Activated CD4-positive, CD25-positive, alpha-beta regulatory T cell treated with anti-CD3 and anti-CD28 coated beads, Interleukin-2, amount 50 U/mL, for 72 hours (primary cell): ENCODE measurements at places on chromosomes 5 and 9.

- no peak for DNase-seq
Observed at GRCh38 chr5:80990971-80991370, 30.8 kb downstream of the RASGRF2 start.

DNA sequence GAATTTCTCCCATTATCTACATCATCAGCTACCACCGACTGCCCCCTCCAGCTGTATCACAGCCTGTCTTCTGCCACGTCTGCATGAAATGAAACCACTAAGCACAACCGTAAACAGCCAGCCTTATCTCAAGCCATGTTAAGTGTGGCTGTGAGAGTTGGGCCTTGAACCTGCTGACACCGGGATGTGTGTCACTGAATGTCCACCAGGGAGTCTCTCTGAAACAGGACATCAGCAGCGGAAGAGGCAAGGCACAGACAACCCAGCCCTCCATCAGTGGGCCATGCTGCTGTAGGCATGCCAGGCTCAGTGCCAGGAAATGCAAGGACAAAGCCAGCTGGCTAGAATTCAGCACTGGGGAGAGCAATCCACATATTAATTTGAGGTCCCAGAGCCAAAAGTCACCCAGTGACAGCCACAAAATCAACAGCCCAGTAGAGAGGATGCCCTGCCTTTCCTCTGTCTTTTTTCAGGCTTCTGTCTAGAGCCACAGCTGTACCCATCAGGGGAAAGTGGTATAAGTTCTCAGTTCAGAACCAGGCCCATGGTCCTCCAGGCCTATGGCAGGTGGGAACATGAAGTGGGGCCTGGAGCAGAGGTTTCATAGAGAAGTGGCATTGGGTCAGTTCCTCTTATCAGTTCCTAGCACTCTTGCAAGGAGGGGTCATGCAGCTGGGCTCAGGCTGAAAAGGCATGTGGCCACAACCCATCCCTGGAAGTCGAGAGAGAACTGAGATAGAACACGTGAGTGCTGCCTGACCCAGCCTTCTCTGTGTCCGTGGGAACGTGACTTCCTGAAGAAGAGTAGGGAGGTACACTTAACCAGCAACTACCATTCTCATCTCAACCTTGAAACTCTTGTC is 199.4 kb downstream of the ESM1 start:
- DNase-seq = no peak

- no peak for DNase-seq
Observed at GRCh38 chr9:137097761-137098462, 11.1 kb downstream of the MAN1B1 start.

DNA sequence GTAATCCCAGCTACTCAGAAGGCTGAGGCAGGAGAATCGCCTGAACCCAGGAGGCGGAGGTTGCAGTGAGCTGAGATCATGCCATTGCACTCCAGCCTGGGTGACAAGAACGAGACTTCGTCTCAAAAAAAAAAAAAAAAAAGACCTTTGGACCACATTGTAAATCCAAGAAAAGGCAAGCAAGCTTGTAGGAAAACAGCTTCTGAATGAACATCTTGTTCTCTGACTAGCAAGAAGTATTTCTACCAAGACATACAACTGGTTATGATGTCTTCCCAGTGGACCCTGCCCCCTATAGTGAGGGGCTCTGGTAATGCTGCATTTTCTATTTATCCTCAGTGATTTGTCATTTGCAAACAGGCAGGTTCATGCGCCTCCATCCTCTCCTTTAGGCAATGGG is 4.5 kb upstream of the EIF4EBP3 start:
- no peak for DNase-seq

- no peak for DNase-seq
Observed at GRCh38 chr9:115604831-115605483, 487.0 kb upstream of the TNC start.

DNA sequence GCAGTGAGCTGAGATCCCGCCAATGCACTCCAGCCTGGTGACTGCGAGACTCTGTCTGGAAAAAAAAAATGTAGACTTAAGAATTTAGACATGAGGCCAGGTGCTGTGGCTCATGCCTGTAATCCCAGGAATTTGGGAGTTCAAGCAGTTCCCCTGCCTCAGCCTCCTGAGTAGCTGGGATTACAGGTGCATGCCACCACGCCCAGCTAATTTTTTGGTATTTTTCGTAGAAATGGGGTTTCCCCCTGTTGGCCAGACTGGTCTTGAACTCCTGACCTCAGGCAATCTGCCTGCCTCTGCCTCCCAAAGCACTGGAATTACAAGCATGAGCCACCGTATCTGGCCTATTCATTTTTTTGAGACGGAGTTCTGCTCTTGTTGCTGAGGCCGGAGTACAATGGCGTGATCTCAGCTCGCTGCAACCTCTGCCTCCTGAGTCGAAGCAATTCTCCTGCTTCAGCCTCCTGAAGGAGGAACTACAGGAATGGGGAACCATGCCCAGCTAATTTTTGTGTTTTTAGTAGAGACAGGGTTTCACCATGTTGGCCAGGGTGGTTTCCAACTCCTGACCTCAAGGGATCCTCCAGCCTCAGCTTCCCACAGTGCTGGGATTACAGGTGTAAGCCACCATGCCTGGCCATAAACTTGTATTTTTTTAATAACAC is 14.0 kb downstream of the DDX46 start:
- DNase-seq = no peak

- no peak for DNase-seq
Observed at GRCh38 chr5:68803881-68804319, 289.9 kb upstream of the SLC30A5 start.

DNA sequence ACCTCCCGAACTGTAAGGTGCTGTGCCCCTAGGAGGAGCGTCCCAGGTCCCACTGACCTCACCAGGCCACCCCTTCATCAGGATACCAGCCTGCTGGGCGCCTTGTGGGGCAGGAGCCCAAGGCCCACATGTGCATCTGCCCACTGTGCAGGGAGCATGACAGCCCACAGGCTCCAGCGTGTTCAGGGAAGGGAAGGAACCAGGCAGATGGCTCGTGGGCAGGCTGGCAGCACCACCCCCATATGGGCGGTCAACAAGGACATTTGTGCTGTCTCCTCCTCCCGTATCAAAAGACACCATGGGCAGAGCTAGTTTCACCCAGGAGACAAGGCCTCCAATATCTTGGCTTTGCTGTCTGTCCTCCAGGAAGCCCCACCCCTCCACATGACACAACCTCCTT is 85.5 kb upstream of the PPP1R26 start:
- no peak for DNase-seq

GRCh38 chr5:150589862-150590601 is 50.4 kb upstream of the SYNPO start:
- DNase-seq = no peak

DNA sequence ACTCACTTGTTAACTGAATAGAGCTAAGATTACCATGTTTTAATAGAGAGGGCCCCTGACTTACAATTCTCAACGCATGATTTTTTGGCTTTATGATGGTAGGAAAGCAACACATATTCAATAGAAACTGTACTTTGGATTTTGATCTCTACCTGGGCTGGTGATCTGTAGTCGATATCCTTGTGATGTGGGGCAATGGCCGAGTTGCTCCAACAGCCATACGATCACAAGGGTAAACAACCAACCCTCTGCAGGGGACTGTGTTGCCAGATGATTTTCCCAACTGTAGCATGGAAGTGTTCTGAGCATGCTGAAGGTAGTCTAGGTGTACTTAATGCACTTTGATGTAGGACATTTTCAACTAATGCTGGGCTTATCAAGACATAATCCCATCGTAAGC is 36.5 kb downstream of the NSUN2 start:
- DNase-seq = no peak

DNA sequence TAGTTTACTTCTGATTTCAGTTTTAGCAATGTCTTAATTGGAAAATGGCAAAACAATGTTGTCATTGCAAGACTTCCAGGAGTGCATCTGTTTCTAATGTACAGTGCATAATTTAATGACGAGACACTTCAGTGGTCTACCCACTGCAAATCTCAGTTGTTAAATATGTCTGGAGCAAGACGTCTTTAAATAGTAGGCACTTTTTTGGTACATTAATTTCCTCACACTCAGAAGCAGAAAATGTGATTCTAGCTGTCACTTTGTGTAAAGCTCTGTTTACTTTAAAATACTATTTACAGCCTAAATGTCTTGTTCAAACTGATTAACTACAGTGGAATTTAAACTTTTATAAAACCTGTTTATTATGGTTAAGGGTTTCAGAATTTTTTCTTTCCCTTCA is 815.5 kb downstream of the TLE1 start:
- DNase-seq = no peak

- DNase-seq = no peak
Observed at GRCh38 chr5:119218830-119219782, 136.7 kb upstream of the TNFAIP8 start.

DNA sequence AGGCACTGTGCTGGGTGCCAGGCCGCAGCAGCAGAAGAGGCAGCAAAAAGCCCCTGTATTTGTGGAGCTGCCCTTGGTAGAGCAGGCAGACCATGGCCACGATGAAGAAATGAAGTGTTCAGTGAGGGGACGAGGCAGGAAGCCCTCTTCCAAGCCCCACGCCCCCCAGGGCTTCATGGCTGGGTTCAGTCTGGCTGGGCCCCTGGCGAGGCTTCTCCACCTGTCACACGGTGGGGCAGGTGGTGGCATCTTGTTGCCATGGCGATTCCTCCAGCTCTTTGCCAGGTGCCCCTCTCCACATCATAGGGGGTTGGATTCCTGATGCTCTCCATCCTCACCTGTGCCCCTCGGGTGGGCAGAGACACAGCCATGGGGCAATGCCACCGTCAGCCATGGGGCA is 21.5 kb downstream of the ADGRD2 start:
- DNase-seq = no peak

GRCh38 chr5:75891020-75891419 is 173.8 kb upstream of the POC5 start:
- DNase-seq = no peak

DNA sequence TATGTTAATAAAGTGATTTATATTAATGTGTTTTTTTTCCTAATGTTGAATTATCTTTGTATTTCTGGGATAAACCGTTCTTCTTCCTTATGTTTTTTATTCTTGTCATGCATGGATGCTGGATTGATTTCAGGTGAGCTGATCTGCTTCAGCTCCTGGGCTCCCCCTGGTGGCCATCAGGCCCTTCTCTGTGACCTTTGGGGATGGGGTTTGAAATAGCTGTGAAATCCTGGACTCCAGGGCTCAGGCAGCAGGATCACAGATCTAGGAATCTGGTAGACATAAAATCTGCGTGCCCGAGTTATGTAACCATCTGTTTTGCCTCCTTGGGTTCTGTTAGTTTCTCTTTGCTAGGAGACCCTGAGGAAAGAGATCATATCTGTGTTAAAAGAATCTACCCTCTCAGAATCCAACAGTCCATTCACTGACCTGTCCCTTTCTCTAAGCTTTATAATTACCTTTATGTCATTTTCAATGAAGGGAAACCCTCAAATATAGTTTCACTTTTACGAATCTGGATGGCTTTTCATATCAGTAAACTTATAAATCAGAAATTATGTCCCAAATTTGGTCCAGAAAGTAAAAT is 12.2 kb upstream of the OR13J1 start:
- peak; percentile 87 for DNase-seq

DNA sequence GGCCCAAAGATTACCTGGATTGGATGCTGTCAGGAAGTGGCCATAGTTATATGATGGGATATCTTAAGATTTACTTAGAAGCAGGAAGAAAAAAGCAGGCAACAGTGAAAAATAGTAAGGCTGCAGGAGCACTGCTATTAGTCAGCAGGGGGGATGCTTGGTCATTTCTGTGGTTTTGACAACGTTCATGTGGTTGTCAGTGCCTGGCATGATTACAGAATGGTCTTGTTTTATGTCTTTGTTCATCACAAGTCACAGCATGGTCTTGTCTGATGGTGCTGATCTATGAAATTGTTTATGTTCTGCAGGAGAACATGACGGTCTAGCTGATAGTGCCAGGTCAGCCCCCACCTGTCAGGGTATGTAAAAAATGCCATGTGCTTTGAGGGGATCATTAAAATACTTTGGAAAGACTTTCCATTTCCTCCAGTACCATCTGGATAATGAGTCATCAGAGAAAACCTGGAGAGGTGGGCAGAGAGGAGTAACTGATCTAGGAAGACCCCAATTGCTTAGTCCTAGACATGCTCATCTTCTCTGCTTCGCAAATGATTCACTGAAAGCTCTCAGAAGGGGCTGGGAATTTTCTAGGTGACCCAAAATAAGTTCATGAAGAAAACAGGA is 48.5 kb downstream of the PLGRKT start:
- DNase-seq = no peak

- no peak for DNase-seq
Observed at GRCh38 chr5:59579101-59579823, 314.3 kb downstream of the PDE4D start.

- DNase-seq = no peak
Observed at GRCh38 chr5:62596096-62596495, 17.5 kb downstream of the LRRC70 start.

GRCh38 chr5:172439785-172440477 is 14.4 kb downstream of the SH3PXD2B start:
- DNase-seq = no peak

DNA sequence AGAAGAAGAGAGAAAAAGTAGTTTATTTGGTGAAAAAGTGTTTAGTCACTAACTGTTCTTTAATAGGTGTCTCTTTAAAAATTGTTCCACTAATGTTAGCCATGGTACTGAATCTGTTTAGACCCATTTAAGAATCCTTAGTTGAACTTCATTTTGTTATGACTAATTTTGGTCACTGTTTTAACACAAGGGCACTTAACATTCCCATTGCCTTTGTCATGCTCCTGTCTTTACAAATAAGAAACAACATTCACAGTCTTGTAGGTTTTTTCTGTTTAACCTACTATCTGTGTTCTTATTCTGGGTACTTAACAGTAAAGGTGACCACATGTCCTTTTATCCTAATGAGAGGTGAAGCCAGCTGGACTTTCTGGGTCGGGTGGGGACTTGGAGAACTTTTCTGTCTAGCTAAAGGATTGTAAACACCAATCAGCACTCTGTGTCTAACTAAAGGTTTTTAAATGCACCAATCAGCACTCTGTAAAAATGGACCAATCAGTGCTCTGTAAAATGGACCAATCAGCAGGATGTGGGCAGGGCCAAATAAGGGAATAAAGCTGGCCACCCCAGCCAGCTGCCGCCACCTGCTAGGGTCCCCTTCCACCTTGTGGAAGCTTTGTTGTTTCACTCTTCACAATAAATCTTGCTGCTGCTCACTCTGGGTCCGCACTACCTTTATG is 116.7 kb downstream of the WDR70 start:
- DNase-seq = no peak

DNA sequence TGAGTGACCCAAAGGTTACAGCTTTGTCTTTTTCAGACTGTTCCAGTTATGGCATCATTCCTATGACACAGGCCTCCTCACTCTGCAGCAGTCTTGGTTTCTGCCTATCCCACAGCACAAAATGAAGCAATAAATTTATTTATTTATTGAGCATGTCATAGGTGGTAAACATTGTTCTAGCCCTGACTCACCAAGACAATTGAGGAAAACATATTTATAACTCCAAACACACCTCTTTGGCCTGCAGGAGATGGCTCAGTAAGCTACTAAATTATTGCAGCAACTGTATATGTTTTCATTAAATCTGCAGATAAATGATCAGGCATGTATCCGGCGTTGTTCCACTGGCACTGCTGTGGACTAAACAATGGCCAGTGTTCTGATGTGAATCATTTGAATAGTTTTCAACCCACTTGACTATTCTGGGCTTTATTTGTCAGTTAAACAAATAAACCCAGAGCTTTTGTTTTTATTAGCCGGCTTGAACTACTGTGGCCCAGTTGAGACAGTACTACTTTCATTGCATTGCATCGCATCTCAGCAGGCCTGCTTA is 83.2 kb downstream of the FOXD1 start:
- DNase-seq = no peak
